Stimulated activated CD4-positive, alpha-beta T cell treated with anti-CD3 and anti-CD28 coated beads, Interleukin-12 subunit alpha, Interleukin-12 subunit beta, amount 100 ng/mL, for 4 hours (primary cell): ENCODE measurements at places on chromosomes 7 and 10.

GRCh38 chr10:43682956-43683355, 34.3 kb upstream of the ZNF32 start:
- no peak for DNase-seq

DNA sequence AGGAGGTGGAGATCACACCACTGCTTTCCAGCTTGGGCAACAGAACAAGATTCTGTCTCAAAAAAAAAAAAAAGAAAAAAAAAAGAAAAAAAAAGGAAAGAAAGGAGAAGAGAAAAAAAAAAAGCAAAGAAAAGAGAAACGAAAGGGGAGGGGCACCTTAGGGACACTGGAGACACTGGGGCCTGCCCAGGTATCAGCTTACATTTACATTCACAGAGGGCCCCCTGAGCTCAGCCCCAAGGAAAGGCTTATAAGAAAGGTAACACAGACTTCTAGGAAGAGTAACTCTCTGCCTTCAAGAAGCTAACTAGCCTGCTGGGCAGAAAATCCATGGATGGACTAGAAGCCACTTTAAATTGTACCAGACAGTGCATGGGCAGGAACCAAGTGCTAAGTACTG, 108.8 kb downstream of the NPY start:
- no peak for DNase-seq

DNA sequence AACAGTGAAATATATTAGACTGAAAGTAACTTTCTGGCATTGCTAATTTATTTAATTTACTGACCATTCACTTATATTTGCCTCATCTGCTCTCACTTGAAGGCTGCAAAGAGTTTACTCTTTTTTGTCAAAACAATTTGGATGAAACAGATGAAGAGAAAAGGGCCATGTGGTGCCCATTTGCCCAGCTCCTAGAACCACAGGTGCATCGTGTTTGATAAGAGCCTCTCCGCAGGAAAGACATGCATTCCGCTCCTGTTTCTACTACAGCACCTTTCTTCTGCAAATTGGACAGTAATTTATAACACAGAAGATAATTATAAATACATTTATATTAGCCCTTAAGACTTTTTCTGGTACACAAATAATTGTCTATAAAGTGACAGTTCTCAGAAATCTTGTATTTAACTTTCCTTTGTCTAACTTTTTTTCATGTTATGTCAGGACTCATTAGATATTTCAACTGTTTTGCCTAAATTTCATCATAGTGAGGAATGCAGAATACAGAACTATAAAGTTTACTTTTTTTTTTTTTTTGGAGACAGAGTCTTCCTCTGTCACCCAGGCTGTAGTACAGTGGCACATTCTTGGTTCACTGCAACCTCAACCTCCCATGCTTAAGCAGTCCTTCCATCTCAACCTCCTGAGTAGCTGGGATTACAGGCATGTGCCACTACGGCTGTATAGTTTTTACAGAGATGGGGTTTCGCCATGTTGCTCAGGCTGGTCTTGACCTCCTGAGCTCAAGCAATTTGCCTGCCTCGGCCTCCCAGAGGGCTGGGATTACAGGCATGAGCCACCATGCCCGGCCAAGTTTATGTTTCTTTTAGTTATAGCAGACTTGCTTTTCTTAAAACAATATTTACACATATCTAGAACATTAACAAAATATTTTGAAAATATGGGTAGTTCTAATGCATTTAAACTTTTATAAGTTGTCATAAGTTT, 869 bp downstream of the LAMB4 start:
- DNase-seq = no peak

GRCh38 chr7:25173184-25173583, 48.1 kb upstream of the CYCS start:
- no peak for DNase-seq

GRCh38 chr7:149494738-149495368, 2.8 kb downstream of the ZNF746 start:
- no peak for DNase-seq

GRCh38 chr7:118184565-118184940, 589 bp downstream of the LSM8 start:
- DNase-seq = no peak

GRCh38 chr10:117342641-117343040, 32.6 kb downstream of the PDZD8 start:
- DNase-seq = no peak

DNA sequence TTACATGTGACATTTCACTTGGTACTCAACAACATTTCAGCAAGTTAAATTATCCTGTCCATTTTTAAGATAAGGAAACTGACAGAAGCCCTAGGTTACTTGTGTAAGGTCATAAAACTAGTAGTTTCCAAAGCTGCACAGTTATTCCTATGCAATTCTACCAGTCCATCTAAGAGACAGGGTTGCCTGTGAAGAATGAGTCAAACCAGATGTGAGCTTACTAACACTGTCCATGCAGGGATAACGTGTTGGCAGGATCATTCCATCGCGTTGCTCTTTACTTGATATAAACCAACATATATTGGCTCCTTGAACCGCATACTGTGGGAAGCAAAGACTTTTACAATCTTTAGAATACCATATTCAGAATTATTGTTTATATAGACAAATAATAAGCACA, 280.9 kb upstream of the HGF start:
- DNase-seq = no peak

GRCh38 chr10:15395935-15396334, 24.8 kb upstream of the FAM171A1 start:
- DNase-seq = no peak

GRCh38 chr7:148487912-148488311, 102.7 kb upstream of the C7orf33 start:
- DNase-seq = no peak

DNA sequence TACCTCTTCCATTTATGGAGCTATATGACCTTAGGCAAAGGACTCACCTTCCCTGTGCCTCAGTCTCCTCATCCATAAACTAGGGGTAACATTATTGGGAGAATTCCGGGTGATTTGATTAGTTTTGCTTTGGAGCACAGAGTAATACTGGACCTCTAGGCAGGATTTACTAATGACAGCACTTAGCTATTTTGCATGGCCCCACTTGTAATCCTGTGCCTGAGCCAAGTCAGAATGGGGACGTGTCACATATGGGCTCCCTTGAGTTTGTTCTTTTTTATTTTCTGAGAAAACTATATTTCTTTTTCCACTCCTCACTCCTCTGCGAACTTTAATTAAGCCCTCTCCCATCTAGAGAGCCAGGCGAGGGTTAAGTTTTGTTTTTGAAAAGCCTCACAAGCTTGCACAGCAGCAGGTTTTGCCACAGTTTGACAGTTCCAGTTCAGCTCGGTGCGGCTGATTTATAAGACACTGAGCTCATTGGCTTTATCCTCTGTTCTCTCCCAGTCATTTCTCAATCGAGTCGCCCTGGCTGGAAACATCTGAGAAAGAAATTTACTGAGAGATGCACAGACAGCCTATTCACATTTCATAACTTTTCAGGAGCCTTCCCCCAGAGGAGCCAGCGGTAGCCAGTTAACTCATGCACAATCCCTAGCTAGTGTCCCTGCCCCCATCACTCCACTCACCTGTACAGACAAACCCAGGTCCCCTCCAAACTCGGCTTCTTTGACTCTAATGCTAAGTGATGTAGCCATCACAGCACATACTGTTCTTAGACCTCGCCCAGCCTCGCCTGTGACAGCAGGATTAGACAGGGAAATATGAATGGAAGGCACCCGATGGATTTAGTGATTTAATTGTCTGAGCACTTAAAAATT, 441.9 kb upstream of the NPVF start:
- DNase-seq = no peak

DNA sequence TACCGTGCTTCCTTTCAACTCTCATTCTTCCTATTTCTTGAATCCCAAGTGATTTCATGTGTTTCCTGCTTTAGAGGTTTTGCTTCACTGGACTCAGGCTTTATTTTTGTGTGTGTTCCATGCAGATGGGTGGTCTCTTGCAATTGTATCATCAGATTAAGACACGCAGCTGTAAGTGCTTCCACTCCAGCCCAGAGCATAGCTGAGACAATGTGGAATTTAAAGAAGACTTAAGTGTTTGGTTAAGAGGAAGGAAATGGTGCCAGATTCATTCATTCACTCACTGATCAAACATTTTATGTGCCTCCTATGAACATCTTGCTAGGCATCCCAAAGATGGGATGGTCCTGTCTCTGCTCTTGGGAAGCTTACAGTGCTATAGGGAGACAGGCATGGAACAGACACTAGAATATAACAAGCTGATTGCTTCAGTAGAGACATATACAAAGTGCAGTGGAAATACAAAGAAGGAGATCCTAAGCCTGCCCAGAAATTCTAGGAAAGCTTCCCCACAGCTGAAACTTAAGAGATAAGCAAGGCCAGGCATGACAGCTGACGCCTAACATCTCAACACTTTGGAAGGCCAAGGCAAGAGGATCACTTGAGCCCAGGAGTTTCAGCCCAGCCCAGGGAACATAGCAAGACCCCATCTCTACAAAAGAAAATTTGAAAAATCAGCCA, 46.1 kb upstream of the LRRC17 start:
- DNase-seq = no peak

DNA sequence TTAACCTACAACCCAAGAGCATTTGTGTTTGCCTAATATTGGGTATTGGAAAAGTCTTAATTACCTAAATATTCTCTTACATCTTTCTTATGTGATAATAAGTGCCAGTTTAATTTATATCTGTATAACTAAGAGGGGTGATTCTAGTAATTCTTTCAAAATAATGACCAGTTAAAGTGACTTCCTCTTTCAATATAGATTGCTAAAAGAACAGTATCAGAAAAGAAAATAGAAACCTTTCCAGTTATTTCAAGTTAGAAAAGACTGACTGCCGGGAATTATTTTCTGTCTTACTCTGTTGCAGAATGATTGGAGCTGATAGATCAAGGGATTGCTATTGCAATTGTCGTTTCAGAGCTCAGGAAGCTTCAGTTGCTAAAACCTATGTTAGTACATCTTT, 525.0 kb upstream of the SEMA3D start:
- DNase-seq = no peak

DNA sequence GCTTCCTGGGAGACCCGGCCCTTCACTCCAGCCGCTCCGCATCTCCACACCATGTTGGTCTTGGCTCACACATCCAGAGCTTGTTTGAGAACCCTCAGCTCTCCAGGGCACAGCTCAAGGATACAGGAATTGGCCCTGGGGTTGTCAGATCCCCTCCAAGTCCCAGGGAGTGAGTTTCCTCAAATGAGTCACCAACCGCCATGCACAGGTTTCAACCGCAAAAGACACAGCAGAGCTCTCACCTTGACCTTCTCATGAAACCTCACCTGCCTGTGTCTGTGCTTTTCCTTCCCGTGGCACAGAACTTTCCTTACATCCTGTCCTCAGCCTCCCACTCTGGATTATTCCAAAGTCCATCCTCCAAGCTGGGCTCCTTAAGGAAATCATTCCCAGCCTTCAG, 20.6 kb downstream of the AZGP1 start:
- no peak for DNase-seq

GRCh38 chr10:105950410-105950809, 1214.1 kb downstream of the SORCS1 start:
- peak; percentile 1 for DNase-seq

DNA sequence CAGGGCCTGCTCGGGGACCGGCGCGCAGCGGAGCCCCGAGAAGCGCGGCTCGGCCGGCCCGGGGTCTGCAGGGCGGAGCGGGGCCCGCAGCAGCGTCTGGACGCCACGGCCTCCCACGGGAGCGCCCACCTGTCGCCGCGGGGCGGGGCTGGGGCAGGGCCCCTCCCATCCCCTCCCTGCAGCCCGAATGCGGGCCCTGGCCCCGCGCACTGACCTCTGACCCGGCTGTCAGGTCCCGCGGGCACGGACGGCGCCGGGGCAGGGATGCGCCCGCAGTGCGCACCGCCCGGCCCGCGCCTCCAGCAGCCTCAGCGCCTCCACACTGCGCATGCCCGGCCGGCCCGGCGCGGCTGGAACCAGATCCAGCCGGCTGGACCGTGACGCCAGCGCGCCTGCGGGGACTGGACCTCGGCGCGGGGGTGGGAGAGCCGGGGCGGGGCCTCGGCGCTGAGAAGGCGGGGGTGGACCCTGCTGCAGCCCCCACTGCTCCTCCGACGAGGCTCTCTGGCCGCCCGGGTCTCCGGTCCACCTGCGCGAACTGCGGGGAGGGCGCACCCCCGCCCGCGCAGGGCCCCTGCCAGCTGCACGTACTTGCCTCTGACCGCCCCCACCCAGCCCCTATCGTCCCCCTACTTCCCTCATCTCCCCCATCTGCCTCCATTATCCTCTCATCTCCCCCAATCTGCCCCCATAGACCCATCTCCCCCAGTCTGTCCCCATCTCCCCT, 16.1 kb upstream of the GPR146 start:
- DNase-seq = peak; percentile 87

DNA sequence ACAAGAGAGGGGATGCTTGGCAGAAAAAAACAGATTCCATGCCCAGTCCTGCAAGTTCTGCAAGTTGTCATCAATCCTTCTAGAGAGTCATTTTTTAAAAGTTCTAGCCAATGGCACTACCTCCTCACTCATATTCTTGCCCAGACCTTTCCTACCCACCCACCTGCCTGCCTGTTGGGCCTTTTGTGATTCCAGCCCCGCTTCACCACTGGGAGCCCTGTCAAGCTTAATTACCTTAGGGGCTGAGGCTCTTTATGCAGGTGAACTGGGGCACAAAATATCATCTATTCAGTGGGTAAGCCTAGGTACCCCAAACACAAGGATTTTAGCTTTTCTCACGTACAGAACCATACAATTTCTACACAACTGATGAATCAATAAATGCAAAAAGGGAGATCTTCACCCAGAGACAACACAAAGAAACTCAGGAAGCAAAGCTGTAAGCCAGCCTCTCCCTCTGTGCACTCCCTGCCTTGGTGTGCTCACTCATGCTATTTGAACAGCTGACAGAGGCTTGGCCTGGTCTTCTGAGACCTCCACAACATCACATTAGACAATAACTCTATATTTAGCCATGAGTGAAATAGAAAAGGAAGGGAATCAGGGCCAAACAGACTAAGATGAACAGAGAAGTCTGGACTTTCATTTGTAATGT, 222.6 kb downstream of the HTR7 start:
- DNase-seq = no peak

DNA sequence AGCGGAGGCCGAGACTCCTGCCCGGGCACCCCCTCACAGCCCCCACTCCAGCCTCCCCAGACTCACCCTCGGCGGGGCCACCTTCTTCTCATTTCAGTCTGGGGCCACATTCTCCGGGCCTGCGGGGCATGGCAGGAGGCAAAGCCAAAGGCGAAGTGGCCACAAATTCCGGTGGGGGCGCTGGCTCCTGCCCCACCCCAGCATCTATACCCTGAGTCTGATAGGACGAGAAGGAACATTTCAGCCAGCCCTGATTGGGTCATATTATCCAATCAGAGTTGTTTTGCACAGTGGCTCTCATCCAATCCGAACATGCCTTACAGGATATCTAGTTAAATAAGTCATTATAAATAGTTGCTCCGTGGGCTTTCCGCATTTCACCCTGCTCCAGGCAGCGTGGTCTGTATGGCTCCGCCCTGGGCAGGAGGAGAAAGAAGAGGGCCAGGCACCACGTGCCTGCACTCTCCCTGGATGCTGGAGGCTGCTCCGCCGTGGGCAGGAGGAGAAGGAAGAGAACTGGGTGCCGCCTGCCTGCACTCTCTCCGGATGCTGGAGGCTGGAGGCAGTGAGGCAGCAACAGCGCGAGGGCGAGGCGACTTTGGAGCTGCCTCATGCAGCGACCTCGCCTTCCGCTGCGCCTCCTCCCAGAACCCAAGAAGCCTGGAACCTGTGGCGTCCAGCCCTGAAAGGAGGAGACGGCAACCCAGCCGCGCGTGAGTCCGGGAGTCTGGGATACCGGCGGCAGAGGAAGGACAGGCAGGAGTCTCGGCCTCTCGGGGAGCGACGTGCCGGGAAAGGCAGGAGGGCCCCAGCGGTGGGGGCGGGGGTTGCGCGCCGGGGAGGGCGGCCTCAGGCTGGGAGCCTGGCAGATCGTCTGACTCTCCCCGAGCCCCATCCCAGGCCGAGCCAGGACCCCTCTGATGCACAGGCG, 162.9 kb downstream of the ZNF33B start:
- DNase-seq = no peak

- no peak for DNase-seq
Measured at GRCh38 chr7:146781352-146782116, 664.9 kb downstream of the CNTNAP2 start.
